ENCODE measurements at places on chromosomes 12 and 14.

GRCh38 chr12:123546281-123546680, 12.8 kb upstream of the RILPL1 start:
- DNase-seq = no peak

GRCh38 chr12:5631497-5631896, 199.6 kb downstream of the NTF3 start:
- no peak for DNase-seq

- no peak for DNase-seq
Measured at GRCh38 chr12:42660968-42661937, 71.7 kb upstream of the PRICKLE1 start.

GRCh38 chr14:100539003-100539660, 48.1 kb downstream of the BEGAIN start:
- DNase-seq = no peak

DNA sequence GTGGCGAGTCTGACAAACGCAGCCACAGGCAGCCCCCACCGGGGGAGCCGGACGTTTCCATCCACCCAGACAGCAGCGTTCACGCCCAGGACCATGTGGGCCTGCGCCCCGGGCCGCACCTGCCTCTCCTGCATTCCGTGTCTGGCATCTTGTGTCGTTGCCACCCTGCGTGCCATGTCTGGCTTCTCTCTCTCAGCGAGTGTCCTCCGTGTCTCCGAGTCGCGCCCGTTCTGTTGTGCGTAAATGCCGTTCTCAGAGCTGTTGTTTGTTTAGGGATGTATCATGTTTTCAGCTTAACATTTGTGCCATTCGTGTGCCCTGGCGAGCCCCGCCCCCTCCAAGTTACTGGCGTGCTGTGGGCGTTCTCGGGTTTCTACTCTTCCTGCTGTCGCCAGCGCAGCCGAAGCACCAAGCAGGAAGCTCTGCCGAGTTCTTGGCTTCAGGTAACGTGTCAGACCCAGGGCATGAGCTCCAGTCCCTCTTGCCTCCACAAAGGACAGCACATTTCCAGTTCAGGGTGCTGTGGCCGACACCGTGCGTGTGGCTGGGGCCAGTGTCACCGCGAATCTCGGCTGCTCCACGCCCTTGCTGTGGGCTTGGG, 34.6 kb downstream of the NOC4L start:
- no peak for DNase-seq

DNA sequence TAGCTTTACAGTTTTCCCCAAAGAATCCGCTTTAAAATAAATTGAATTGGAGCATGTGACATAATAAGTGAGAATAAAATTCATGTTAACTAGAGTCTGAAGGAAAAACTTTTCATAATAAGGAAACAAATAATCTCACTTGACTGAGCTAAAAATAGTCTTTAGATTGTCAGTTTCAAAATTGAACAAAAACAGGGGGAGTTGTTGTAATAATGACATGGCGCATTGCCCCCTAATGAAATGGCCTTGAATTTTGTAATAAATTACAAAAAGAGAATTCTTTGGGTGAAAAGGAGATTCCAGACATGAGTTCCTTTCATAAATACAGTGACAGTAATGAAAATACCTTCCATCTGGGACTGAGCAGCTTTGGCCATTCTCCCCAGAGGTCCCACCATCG, 178.6 kb downstream of the EFCAB11 start:
- DNase-seq = no peak

- DNase-seq = no peak
Measured at GRCh38 chr12:96028538-96028937, 6.8 kb downstream of the LTA4H start.

GRCh38 chr12:4418913-4419312, 26.7 kb downstream of the FGF6 start:
- DNase-seq = no peak

DNA sequence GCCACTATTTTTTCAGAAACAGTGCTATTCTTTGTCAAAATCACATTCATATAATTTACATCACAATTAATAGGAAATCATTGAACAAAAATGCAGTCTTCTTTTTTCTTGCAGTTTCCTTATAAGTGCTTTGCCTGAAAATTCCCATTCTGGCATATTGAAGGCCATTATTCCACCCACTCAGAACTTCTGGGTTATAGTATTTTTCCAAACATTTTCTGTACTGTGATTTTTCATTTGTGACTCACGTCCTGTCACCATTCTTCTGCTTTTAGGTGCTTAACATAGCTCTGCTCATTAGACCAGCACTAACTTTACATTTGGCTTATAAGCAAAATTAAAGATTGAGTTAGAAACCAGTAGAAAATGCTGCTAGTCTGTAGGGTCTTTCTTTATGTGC, 241.0 kb upstream of the NPAS3 start:
- DNase-seq = peak; percentile 40

DNA sequence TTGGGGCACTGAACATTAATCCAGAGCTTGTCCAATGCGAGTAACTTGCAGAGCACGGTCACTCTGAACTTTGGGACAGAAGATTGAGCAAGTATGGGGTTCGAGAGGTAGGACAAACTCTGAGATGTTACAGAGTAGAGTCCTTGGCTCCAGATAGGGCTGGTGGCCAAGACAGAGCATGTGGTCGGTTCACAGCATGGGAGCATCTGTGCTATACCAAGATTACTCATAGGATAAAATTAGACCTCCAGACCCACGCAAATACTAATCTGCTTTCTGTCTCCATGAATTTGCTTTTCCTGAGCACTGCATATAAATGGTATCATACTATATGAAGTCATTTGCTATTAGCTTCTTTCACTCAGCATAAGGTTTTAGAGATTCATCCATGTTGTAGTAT, 93.4 kb upstream of the TBX5 start:
- no peak for DNase-seq

- peak; percentile 66 for DNase-seq
Measured at GRCh38 chr12:58583529-58583928, 336.8 kb downstream of the LRIG3 start.

DNA sequence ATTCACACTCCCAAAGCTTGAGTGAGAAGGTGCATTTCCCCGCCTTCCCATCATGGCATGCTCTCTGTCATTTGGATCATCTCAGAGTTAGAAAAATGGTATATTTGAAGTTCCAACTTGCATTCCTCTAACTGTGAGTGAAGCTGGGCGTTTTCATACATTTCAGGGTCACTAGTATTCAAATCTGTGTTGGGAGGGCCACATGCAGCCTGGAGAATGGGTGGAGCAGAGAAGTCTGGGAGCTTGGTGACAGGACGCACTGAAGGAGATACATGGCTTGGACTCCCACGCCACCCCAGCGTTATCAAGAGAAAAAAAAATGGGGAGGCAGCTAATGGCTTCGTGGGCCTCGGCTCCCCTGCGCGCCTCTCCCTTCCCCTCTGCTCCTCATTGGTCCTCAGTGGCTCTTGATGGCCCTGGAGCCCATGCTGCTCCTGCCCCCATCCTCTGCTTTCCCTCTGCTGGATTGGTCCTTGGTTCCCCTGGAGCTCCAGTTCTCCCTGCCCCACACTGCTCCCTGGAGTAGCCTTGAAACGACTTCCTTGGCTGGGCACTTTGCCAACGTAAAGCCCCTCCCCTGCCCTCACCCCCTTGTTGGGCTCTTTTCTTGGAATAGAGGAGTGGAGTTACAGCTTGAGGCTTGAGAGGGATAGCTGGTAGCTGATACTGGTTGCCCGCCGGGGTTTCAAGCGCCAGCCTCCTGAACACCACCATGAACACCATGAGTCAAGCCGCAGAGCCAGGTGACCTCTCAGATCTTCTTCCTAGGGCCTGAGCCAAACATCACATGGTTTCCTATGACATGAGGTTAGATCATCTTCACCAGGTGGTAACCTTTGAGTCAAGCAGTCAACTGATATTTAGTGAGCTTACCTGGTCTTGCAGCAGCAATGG, 139.6 kb downstream of the PRKCH start:
- no peak for DNase-seq

GRCh38 chr12:24639641-24640040, 309.3 kb downstream of the BCAT1 start:
- no peak for DNase-seq

GRCh38 chr12:47944685-47945340, 18.6 kb upstream of the TMEM106C start:
- no peak for DNase-seq

GRCh38 chr14:23089498-23090253, 5.3 kb downstream of the ACIN1 start:
- no peak for DNase-seq

DNA sequence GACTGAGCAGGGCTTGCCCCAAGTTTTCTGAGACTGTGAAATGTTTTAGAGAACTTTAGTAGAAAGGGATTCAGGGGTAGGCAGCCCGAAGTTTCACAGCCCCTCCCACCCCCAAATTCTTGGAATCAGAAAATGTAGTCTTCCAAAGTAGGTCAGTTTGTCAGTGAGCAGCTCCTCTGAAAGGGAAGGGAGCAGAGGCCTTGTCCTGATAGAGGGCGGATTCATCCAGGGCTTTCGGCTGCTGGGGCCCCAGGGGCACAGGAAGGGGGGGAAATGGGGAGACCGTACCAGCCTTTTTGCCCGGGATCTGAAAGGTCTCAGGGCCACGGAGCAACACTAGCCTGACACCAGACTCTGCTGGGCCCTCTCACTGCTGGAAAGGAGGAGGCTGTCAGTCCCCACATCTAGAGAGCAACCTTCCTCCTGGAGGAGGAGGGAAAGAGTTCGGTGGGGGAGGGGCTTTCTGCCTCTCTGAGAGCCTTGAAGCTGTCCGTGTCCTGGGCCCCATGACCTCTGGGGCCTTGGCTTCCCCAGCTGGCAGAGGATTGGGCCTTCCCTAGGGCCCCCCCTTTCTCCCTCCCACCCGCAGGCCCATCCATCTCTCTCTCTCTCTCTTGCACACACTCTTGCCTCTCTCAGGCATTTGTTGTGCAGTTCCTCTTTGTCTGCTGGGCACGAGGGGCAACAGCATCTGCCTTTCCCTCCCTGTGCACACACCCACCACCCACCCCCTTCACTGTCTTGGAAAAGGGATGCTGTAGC, at the start of gene IKZF4:
Gene IKZF4, plus strand, starts transcription at position 621 of the 762 bp plus-strand sequence. CDS start 451 bp downstream, outside the sequence.
- no peak for DNase-seq

- no peak for DNase-seq
Measured at GRCh38 chr12:18414671-18415070, 153.4 kb downstream of the PIK3C2G start.

- no peak for DNase-seq
Measured at GRCh38 chr14:51082349-51082748, 12.6 kb downstream of the TRIM9 start.

GRCh38 chr12:66107451-66107915, 23.1 kb downstream of the LLPH start:
- DNase-seq = peak; percentile 83

DNA sequence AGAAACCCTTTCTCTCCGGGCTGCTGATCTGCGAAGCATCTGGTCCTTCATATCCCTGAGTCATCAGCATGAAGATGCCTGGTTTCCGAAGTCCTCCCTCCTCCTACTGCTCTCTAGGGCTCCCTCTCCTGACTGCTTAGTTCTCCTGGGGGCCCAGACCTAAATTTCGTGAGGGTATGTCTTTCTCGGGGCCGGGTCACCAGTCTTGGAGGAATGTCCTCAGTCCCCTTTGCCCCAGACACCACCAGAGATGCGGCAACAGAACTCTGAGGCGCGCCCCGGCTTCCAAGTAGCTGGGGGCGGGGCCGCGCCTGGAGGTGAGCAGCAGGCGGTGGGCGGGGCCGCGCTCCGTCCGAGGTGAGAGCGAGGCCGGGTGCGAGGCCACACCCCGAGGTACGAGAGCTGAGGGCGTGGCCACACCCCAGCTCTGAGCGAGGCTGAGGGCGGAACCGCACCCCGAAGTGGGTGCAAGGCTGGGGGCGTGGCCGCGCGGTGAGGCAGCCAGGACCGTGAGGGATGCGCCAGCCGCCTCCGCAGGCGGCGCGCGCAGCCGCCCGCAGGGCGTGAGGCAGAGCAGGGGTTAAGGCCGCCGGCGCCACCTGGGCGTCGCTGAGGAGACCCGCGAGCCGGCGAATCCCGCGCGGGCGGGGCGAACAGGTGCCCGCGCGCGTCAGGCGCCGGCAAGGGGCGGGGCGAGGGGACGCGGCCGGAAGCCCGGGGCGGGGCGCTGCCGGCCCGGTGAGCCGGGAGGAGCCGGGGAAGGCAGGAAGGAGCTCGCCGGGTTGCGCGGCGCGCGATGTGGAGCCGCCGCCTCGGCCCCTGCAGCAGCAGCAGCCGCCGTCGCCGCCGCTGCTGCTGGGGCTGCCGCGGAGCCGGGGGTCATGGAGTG, at the start of gene BICDL1:
Gene BICDL1, plus strand, starts transcription at position 765 of the 889 bp plus-strand sequence. CDS start 633 bp downstream, outside the sequence.
- DNase-seq = peak; percentile 71

- no peak for DNase-seq
Measured at GRCh38 chr12:116689521-116689920, 48.3 kb downstream of the SPRING1 start.

DNA sequence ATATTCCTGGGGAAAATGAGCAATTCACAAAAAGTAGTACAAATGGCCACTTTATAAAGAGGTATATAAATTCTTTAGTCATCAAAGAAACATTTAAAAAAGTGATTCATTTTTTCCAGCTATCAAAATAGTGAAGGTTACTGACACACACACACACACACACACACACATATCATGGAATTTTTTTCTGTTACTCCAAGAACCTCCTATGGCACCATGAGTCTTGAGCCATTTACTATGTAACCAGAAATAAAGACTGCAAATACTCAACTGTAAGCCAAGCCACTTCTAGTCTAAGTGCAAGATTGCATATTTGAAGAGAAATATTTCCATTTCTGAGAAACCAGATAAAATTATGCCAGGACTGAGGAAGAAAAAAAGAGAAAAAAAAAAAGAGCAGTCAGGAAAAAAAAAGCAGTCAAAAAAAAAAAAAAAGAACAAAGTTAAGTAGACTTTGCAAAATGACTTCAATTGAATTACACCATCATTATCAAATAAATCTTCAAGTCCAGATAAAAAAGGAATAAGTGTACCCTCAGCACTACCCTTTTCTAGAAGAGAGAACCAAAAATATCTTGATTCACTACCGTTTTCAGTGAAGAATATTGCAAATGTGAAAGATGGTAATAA, 275.7 kb downstream of the DAD1 start:
- DNase-seq = no peak

- DNase-seq = no peak
Measured at GRCh38 chr14:75604979-75605851, 26.8 kb downstream of the FLVCR2 start.

DNA sequence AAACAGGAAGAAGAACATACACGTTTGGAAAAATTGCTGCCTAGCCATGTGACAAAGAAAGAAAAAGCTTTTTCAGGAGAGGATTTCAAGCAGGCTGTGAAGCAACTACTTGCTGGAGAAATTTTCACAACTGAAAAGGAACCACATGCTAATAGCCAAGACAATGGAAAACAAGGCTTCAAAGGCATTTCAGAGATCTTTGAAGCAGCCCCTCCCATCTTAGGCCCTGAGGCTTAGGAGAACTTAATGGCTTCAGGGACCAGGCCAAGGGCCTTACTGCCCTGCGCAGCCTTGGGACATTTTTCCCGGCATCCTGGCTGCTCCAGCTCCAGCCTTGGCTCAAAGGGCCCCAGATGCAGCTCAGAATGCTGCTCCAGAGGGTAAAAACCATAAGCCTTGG, 255.9 kb upstream of the ARID2 start:
- DNase-seq = no peak

DNA sequence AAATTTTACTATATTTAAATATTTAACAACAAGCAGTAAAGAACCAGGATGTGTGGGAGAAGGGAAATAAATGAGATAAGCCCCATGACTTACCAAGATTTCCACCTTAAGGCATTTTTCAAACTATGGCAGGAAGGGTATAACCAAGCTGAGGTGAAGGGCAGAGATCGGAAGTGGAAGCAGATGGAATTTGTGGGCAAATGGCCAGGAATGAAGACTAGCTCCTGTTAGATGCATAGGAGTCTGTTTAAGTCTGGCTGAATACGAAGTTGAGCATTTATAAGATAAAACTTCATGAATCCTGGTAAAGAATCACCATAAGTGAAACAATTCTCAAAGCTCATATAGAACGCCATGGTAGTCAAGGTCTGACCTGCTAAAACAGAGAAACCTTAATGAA, 163.5 kb downstream of the DIO2 start:
- DNase-seq = no peak

GRCh38 chr14:65958664-65959562, 527.3 kb upstream of the CCDC196 start:
- peak; percentile 16 for DNase-seq

All from A172 (cell line).